ENCODE measurements at places on chromosomes 7 and 10.

DNA sequence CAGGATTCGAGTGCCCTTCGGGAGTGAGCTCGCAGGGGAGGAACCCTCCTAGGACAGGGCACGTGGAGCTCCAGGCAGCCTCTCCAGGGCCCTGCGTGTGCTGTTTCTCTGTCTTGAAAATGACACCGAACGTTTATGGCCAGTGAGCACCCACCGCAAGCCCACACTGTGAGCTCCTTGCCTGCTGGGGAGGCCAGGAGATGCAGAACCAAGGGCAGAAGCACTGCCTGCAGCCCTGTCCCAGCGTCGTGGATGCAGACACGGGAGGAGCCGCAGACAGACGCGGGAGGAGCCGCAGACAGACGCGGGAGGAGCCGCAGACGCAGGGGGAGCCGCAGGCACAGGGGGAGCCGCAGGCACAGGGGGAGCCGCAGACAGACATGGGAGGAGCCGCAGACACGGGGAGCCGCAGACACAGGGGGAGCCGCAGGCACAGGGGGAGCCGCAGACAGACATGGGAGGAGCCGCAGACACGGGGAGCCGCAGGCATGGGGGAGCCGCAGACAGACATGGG is 314.4 kb downstream of the PTPRN2 start:
- DNase-seq, result no peak

GRCh38 chr10:117950408-117950807 is 96.3 kb downstream of the RAB11FIP2 start:
- DNase-seq, result no peak

DNA sequence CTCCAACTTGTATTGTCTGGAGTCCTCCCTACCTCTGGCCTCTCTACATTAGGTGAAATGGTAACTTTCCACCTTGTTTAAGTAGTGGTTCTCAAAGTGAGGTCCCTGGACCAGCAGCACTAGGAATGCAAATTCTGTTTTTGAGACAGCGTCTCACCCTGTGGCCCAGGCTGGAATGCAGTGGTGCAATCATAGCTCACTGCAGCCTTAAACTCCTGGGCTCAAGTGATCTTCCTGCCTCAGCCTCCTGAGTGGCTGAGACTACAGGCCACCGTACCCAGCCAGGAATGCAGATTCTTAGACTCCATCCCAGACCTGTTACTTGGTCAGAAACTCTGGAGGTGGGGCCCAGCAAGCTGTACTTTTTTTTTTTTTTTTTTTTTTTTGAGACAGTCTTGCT is 6.8 kb upstream of the TBL2 start:
- DNase-seq, result no peak

GRCh38 chr7:29622335-29623265 is 59.0 kb downstream of the PRR15 start:
- no peak for DNase-seq

DNA sequence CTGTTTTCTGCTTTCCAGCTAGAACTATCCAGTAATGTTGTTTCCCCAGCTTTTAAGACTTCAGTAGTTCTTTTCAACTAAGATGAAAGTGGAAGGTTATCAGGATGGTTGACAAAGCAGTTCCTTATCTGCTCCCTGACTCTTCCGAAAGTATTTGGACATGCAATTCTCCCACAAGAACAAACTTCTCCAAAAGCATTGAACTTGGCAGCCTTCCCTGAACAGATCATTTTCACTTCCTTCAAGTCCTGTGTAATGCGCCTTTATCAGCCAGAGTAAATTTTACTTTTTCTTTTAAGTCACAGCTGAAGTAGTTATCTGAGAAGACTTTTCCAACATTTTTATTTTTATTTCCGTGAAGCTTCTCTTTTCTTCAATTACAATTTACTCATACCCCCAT is 39.7 kb downstream of the CDC14C start:
- no peak for DNase-seq

DNA sequence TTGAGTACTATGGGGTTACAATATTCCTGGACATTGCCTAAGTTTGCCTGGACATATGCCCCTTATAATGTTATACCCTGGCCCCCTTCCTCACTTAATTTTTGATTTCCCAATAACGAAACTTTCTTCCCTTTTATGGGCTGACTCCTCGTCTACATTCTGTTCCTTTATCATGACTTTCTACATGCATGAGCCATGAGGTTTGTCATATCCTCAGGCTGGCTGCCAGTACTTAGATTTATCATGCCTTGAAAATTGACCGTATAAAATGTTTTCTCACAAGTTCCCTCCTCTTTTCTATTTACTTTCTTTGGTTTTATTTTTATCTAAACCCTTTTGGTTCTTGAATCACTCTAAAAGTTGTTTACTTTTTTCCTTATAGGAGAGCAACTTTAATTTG is 4.7 kb downstream of the DNAH11 start:
- DNase-seq, result no peak

DNA sequence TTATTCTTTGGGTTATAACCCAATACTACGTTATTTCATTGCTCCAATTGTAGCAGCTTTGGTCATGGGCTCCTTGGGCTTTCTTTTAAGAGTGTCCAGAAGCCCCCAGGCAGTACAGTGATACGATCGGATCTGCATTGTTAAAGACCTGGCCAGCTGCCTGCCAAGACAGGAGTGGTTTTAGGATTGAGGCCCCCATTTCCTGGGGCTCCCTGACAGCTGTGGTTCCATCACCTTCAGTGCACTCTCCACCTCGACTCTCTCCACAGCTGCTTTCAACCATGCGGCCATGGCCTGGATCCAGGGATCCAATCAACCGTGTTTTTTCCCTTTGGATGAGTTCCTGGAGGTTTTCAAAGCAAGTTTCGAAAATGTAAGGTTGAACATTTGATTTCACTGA is 123.4 kb upstream of the BTBD16 start:
- DNase-seq, result no peak

- DNase-seq, result no peak
These were observed 87.4 kb upstream of the RNF148 start for GRCh38 chr7:122790132-122790531.

- no peak for DNase-seq
These were observed 777.7 kb downstream of the LRMDA start for GRCh38 chr10:76209135-76209534.

DNA sequence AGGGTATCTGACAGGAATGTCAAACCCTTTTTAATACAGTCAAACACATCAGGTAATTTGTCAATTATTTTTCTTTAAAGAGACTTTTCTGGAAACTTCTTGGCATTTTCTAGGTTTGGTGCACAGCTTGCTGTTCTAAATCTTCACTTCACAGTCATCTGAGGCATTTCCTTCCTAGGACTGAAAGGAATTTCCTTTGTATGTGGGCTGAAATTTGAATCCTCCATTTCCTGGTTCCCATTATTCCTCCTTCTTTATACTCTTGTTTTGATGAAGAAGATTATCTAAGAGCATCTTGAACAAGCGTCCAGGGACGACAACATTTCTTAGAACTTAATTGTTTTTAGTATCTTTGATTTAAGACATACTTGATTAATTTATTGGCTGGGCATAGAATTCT is 24.9 kb downstream of the CALD1 start:
- DNase-seq, result no peak

DNA sequence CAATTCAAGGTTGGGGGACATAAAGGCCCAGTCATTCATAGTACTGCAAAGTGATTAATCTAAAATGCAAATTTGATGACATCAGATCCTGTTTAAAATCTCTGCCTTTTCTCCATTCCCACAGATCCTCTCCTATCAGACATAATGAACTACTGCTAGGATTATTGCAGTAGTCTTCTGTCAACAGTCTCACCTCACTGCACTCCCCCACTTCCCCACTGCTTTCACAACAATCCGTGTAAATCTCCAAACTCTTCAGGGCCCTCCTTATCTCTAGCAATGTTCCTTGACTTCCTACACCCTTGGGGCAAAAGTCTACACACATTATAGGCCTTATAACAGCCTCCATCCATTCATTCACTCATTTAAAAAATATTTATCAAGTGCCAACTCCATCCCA is 112.4 kb downstream of the KBTBD2 start:
- DNase-seq, result no peak

GRCh38 chr10:43879742-43880141 is 231.1 kb upstream of the ZNF32 start:
- no peak for DNase-seq

DNA sequence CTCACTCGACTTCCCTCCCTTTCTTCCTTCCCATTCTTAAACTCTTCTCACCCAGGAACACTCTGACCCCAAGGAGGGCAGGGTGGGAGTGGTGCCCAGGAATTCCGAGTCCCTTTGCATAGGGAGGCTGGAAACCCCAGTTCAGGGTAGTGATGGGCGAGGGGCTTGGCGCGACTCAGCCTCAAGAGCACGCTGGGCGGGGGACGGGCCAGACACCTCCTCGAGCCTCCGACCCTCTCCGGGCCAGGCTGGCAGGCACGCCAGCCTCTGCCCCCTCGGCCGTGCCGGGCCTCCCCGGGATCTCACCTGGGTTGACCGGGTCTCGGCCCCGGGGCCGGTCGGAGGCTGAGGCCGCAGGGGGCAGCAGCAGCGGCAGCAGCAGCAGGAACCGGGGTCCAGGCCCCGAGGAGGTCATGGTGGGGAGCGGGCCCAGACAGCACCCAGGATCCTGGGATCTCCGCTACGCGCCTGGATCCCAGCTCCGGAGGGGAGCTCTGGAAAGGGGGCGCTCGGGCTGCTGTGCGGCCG is 457 bp downstream of the PLOD3 start:
- DNase-seq, result no peak

DNA sequence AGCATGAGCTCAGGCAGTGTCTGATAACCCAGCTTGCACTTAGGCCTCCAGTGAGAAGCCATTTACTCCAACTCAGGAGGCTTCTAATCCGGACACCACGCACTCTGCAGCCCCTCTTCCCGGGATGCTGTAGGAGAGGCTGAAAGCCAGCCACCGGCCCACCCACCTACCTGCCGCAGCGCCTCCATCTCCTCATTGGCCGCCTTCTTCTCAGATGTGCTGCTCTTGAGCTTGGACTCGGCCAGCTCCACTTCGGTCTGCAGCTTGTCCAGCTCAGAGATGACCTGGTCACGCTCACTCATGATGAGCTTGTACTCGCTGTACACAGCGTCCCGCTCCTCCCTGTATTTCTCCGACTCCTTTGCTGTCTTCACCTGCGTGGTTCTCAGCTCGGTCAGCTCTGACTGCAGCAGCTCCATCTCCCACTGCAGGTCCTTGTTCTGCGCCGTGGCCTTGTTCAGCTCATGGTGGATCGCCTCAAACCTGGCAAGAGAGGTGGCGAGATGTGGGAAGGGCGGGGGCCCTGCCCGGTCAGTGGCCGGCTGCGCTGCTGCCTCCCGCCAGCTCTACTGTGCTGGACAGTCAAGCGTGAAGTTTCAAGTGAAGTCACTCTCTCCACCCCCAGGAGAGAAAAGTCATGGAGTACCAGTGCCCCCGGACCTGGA is 84.7 kb downstream of the DLG5 start:
- DNase-seq, result no peak

- no peak for DNase-seq
These were observed 16.7 kb downstream of the WIPI2 start for GRCh38 chr7:5206686-5207085.

DNA sequence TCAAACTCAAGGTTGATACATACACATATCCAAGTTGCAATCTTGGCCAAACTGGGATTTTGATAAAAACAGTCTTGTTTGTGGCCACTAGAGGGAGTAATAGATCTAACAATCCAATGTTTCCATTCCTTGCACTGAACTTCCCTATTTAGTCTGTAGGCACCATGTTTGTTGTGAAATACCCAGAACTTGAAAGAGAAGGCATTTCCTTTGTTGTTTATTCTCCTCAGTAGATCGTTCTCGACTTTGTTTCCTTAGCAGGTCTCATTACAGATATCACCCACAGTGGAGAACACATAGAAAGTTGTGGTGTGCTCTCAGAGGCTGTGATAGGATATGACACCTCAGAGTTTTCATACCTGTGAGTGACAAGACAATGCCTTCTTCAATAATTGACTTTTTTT is 70.3 kb upstream of the MXI1 start:
- DNase-seq, result no peak

GRCh38 chr10:111231779-111232178 is 154.9 kb downstream of the ADRA2A start:
- DNase-seq, result no peak

DNA sequence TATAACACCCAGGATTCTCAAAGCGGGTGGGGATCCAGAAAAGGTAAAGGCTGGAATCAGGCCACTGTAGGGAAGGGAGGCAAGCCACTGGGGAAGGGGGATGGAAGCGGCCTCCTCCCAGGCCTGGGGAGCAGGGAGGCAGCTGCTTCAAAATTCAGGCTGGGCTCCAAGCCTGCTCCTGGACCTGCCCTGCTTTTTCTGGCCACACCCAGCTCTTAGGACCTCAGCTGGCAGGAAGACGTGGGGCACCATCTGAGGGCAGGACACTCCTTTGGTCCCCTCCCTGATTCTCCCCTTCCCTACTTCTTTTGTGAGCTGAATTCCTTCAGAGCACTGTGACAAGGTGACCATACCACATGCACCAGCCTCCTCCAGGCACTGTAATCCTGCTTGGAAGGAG is 4.6 kb upstream of the LBX1 start:
- DNase-seq, result no peak

GRCh38 chr7:108094346-108094745 is 35.8 kb downstream of the LAMB4 start:
- DNase-seq, result no peak

GRCh38 chr7:134941185-134941900 is 45.0 kb upstream of the AGBL3 start:
- no peak for DNase-seq

DNA sequence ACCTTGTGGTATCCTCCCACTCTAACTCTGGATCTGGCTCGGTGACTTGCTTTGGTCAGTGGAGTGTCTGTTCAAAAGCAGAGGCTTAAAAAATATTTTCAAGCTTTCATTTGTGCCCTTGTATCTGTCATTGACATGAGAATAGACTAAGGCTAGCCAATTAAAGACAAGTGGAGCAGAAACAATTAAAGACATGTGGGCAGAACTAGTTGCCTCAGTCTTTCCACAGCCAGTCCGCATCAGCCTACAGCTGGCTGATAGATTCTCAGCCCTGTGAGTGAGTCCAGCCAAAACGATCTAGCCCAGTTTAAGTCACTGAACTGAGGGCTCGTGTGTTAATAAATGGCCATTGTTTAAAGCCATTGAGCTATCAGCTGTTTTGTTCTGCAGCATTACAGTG is 185.2 kb upstream of the DGKB start:
- no peak for DNase-seq

GRCh38 chr10:6232846-6233724 is 30.4 kb downstream of the PFKFB3 start:
- no peak for DNase-seq

DNA sequence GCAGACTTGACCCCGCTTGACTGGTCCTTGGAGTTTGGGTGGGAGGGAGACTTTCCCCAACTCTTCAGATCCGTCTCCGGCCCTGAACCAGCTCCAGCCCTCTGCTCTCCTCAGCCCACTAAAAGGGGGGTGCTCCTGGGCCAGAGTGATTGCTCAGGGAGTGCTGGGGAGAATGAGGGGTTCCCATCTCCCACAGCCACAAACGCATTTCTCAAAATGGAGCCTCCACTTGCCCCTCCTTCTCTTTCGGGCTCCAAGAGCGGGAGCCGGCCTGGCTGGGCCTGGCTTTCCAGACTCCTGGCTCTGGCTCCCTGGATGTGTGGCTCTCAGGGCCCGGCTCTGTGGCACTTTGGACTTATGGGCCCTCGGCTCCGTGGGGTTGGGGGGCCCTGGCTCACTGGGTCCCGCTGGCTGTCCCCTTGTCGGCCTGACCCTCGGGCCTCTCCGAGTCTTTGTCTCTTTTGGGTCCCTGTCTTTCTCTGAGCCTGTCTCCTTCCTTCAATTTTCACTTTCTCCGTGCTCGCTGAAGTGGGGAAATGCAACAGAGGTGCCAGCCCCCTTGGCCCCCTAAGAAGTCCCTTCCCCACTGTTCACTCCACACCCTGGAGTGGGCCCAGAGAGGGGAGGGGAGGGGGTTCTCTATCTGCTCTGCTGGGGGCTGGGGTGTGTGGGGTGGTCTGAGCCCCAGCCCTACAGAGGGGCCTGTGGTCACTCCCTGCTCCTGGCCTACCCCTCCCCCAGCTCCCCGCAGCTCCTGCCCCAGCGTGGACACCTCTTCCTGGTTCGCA is 713 bp downstream of the LZTS2 start:
- no peak for DNase-seq
